ENCODE measurements at places on chromosomes 4 and X.
A peak's percentile ranks its signal among the peaks of the same experiment; 100 is the strongest.

DNA sequence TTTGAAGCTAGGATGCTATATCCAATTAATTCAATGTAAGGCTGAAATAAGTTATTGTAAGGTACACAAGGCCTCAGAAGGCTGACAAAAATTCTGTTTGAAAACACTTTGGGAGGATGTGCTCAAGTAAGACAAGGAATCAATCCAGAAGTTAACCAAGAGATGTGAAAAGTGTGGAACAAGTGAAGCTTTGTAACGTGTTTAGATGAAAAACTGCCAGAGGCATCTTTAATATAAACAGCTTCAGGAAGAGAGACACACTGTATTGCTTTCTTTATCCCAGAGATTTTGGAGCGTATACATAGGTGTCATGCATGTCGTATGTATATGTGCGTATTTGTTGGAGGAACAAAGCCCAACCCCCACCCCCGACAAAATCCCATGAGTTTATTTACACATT is 28.3 kb upstream of the YTHDC1 start:
- no peak for DNase-seq

DNA sequence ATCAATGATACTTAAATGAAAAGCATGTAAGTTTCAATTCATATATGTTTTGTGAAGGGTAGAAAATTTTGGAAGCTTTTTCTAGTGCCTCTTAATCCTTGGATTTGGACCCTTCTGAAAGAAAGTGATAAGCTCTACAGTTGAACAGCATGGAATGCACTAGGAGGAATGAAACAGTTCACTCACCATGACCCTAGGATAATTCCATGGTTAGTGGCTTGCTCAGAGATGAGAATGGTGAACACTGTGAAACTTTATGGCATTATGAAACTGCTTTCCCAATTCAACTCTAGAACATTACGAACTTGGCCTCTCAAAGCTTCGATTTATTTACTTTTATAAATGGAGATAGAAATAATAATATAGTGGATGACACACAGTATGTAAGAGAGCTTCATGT is 88.9 kb upstream of the FAT4 start:
- no peak for DNase-seq

GRCh38 chrX:36861601-36862000 is 146.6 kb upstream of the FAM47C start:
- DNase-seq: no peak

DNA sequence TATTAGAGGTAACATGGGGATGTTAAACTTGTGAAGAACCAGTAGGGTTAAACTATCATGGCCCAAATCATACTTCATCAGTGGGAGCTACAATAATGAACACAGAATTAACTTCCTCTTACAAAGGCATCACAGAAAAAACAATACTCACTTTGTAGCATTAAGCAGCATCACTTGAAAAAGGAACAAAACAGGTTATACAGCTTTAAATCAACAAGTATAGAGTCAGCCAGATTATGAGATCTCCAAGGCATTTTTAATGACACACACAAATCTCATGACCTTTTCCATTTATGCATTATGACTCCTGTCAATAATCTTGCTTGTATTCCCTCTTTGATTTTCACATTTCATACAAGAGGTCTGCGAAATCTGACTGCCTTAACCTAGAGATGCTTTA is 18.3 kb downstream of the FBXL5 start:
- no peak for DNase-seq

GRCh38 chrX:153953342-153953830 is 8.9 kb upstream of the RENBP start:
- peak; percentile 79 for DNase-seq

GRCh38 chrX:31126205-31126604 is 54.4 kb upstream of the FTHL17 start:
- no peak for DNase-seq

- no peak for DNase-seq
These were observed 47.0 kb upstream of the SPRY1 start for GRCh38 chr4:123349421-123350190.

GRCh38 chrX:132652871-132653270 is 164.0 kb upstream of the MBNL3 start:
- no peak for DNase-seq

DNA sequence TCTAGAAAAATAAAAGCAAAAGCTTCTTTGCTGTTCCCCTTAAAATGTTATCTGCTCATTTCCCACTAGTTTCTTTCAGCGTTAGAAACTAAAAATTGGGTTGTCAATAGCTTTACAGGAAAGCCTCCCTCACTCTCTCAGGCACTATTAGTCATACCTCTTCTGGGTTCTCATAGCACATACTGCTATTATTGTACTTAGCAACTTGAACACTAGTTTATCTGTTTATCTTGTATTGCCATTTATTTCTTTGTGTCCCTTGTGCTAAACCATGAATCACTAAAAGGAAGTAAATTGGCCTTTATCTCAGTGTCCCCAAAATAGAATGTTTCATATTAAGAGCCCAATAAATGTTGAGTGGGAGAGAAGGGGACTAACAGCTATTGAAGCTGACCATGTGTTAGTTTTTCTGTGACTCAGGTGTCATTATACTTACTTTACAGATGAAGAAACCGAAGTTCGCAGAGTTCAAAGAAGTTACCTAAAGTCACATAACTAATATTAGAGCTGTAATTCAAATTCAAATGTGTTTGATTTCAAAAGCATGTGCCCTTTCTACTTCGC is 124.8 kb upstream of the CITED1 start:
- DNase-seq: no peak

GRCh38 chr4:147378780-147379179 is 102.1 kb upstream of the EDNRA start:
- no peak for DNase-seq

DNA sequence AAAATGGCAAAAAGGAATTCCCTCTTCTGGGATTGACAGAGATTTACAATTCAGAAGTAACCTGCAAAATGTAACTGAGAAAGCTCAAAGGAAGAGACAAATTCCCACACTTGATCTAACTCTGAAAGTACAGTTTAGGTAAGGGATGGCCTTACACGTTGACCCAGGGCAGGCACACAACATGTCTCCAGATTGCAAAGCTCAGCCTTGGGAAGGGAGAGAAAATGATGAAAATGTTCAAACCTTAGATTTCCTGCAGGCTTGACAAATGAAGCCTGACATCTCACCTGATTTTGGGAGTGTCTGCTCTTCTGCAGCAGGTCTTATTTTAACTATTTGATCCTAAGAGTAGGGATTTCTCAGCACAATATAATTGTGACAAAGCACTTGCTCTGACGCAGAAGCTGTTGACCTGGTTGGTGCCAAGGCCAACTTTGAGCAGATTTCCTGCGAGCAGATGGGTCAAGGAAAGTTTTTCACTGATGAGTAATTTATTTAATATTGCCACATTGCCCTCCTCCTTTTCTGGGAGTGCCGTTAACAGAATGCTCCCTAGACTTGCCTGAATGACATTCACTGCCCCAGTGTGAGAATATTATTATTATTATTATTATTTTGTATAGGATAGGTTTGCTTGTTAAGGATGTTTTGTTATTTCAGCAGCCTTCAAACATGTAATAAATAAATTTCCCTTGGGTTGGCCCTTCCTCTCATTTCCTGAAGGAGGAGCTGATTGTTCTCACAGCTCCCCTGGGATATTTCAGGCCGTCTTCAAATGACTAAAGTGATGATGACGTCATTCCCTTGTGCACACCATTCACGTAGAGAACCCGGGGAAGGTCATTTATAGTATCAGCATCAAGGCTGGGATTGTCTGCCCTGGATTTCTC is 157.1 kb downstream of the VEGFC start:
- DNase-seq: no peak

GRCh38 chrX:120205816-120206753 is 44.5 kb upstream of the ZBTB33 start:
- no peak for DNase-seq

DNA sequence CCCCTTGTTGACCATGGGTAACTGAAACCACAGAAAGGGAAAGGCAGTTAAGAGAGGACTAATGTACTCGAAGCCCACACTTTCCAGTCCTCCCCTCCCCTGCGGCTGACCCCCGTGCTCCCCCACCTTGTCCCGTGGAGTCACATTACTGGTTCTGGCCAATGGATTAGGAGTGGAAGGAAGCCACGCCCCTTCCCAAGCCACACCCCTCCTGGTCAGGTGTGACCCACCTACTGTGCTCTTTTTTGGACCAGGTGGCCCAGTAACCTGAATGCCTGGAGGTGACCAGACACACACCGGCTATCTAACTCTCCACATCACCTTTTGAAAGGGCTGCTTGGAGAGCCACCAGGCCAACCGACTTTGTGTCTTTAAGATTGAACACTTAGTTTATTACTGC is 109.3 kb upstream of the MSX1 start:
- DNase-seq: no peak

GRCh38 chr4:52069571-52069970 is 18.5 kb downstream of the SPATA18 start:
- no peak for DNase-seq

- no peak for DNase-seq
These were observed 14.6 kb upstream of the NKX3-2 start for GRCh38 chr4:13558881-13559280.

- no peak for DNase-seq
These were observed 738.0 kb upstream of the AADAT start for GRCh38 chr4:170827562-170828274.
